CD4-positive, alpha-beta memory T cell (primary cell): ENCODE measurements at places on chromosomes 11 and 22.

GRCh38 chr11:47415949-47416472, 7.6 kb downstream of the SLC39A13 start:
- DNase-seq = no peak

- peak; percentile 27 for DNase-seq
These were observed 122.5 kb downstream of the KCNQ1OT1 start for GRCh38 chr11:2577031-2577990.

DNA sequence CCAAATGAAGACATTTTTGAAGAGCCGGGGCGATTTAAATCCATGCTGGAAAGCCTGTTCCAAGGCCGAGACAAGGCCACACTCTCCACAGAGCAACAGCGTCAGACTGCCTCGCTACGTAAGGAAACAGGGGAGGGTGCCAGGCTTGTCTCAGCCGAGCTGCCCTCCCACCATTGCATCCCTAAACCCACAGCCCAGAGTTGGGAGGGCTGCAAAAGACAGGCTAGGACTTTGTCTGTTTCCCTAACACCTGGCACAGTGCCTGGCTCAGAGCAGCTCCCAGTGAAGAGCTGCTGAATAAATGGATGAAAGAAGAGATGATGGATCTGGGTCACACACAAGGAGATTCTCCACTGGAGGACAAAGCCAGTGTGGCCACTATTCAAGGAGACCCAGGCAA, 51.3 kb upstream of the SCUBE2 start:
- no peak for DNase-seq

- DNase-seq = no peak
These were observed 41.0 kb upstream of the MS4A8 start for GRCh38 chr11:60658409-60658808.
